ENCODE measurements at places on chromosomes 2 and 18.

DNA sequence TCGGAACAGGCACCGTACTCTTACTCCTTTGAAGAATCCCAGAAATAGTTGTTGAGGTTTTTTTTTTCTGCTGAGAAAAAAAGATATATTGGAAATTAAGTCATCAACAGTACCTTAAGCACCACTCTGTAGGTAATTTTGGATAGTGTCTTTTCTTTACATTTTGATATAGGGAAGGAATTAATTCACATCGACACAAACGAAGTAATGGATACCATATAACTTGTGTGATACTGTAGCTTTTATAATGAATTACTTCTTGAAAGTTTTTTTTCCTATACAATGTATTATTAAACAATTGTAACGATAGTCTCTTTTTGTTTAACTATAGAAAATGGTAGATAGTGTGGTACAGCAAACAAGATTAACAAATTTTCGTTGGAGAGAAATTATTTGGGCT is 1.5 kb upstream of the IKZF2 start:
- no peak for DNase-seq

- DNase-seq: no peak
Measured at GRCh38 chr18:44654573-44654972, 26.1 kb upstream of the SETBP1 start.

DNA sequence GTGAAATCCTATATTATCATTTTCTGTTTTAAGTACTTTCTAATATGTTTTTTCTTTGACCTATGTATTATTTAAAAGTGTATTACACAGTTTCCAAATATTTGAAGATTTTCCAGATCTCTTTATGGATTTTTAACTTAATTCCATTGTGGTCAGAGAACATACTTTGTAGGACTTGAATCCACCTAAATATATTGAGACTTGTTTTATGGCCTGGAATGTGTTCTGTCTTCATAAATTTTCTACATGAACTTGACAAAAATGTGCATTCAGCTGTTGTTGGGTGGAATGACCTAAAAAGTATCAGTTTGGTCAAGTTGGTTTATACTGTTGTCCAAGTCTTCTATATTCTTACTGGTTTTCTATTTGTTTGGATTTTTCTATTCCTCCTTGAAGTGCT is 33.8 kb upstream of the TMEM247 start:
- no peak for DNase-seq

GRCh38 chr2:235191978-235192377 is 240.2 kb downstream of the SH3BP4 start:
- DNase-seq: no peak

DNA sequence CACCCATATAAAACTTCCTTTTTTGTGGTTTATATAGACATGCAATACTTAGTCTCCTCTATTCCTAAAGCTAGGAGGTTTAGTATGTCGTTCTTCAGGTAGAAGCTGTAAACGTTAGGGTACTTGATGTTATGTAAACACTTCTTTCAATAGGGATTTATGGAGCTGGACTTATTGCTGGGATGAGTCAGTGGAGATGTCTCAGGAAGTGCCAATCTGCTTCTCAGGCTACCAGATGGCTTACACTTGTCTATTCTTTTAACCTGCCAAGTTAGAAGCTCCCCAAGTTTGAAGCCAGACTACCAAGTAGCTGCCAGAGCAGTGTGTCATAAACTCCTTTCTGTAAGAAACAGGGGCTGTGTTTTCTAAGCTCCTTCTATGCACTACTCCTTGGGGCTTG is 756.5 kb upstream of the LRRTM1 start:
- DNase-seq: no peak

GRCh38 chr2:17901246-17901645 is 22.8 kb downstream of the KCNS3 start:
- DNase-seq: peak; percentile 99

DNA sequence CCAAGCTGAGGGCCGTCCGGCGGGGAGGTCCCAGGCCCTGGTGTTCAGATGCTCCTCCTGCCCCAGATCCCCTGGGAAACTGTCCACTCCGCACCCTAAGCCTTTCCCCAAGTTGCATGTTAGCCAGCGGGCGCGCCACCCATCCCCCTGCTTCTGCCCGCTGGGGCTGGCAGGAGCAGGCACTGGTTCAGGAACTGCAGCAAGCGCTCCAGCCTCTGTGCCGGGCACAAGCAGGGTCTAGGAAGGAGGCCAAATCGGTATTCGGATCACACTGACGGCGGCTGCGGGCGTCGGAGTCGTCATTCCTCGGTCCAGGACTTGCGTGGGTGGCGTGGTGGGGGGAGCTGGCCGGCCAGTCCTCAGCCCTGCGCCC is 53.7 kb downstream of the FAM168B start:
- DNase-seq: no peak

GRCh38 chr18:21389903-21390302 is 147.9 kb downstream of the GREB1L start:
- DNase-seq: no peak

DNA sequence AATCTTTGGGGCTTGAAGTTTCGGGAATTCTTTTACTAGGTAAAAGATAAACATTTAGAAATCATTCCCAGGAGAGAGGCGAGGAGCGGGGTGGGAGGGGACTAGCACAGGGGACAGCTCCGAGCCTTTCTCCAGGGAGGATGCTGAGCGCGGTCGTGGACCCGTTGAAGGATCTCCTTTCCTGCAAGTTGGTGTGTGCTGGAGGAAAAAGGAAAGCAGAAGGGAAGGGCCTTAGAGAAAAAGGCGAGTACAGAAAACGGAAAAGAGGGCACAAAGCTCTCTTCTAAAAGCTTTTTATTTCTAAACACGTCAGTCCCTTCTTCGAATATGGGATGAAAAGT is 640 bp downstream of the SLC39A6 start:
- DNase-seq: no peak

- DNase-seq: no peak
Measured at GRCh38 chr2:162972383-162972782, 133.8 kb upstream of the KCNH7 start.

DNA sequence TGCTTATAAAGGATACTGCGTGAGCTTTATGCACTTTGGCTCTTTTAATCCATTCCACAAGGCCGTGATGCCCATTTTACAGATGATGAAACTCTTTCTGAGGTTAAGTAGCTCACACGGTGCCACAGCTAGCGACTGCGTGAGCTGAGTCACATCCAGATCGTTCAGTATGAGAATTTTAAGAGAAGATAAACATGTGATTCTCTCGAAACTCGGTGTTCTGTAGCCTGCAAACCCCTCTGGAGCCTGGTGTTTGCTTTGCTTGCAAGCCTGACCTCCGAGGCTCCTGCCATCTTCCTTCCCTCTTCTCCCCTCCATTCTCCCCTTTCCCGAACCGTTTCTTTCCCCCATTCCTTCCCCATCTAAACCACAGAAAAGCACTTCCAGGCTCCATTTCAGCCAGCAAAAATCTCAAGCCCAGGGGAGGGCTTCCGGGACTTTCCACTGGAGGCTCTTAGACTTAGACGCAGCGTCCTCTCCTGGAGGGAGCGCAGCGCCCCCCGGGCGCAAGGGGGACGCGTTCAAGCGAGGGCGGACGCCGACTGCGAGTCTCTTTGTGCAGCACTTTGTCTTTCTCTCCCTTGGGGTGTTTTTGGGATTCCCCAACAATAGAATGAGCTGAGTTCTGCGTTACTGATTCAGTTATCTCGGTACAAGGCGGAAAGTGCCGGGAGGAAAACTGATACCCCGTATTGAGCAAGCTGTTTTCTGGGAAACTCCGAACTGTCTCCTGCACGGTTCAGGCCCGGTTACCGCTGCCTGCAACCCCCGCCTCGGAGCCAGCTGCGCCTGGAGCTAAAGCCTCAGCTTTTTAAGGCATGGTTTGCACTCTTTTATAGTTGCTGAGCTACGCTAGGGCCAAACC is 38.0 kb downstream of the CYP1B1 start:
- DNase-seq: no peak

DNA sequence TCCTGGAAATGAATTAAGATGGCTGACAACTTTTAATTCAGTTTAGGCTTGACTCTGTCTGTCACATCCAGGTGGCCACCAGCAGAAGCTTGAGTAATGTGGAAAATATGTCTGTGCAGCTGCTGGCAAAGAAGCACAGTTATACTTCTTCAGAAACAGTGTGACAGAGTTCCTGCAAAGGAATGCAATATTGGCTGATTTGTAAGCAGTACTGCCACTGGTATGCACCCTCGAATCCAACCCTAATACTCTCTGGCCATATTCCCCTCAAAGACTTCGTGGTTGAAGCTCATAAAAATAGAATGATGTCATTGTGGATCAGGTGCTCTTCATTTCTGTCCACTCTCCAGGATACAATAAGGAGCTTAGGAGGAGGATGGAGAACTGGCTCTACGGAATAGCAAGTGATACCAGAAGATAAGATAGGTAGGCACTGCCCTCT is 86.2 kb downstream of the METTL8 start:
- no peak for DNase-seq

GRCh38 chr2:73920577-73921545 is 5.8 kb upstream of the DGUOK start:
- DNase-seq: no peak

DNA sequence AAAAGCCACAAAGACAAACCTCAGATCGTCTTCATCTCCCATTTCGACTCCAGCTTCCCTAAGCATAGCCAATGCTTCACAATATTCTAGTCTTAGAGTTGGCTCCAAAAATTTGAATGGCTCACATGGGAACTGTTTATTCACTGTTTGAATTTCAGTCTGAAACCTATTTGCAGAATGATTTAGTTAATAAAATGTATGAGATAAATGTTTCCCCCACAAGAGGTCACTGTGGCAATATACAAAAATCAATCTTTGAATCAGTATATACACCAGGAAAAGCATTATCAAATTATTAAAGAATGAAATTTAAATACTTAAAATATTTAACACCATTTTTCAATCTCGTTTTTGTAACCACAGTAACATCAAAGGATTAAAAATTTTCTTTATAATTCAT is 40.0 kb upstream of the MCM6 start:
- peak; percentile 18 for DNase-seq

DNA sequence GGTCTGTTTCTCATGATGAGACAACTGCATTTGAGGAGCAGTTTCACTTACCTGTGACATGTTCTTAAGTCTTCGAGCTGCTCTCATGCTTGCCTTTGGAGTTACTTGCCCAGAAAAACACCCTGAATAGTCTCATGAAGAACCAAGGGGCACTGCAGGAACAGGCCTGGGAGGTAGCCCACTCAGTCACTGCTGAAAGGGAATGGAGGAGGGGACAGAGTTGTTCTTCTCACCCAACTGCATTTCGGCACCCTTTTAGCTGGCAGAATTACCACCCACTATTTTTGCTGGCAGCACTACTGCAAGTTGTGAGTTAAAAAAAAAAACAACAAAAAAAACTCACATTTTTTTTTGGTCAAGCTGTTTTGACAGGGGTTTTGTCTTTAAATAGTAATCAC is 181.9 kb downstream of the PTPRM start:
- DNase-seq: no peak

DNA sequence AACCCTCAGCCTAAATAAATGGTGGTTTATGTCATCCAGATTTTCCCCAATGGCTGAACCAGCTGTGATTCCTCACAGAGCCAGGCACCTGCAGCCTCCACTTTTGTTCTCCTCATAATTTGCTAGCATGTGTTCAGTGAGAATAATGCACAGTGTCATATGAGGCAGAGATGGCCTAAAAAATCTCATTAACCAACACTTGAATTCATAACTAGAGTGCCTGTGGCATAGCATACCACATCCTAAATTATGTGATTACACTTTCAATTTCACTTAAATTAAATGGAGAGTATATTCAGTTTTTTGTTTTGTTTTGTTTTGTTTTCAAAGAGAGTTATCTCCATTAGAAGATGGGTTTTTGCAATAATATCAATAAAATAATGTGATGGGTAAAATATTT is 488.0 kb downstream of the CBLN2 start:
- DNase-seq: no peak

GRCh38 chr2:129056959-129057317 is 738.3 kb upstream of the HS6ST1 start:
- DNase-seq: no peak

- DNase-seq: no peak
Measured at GRCh38 chr2:67982956-67983355, 79.8 kb downstream of the C1D start.

- DNase-seq: no peak
Measured at GRCh38 chr2:31219131-31219969, 2.0 kb upstream of the CAPN14 start.

DNA sequence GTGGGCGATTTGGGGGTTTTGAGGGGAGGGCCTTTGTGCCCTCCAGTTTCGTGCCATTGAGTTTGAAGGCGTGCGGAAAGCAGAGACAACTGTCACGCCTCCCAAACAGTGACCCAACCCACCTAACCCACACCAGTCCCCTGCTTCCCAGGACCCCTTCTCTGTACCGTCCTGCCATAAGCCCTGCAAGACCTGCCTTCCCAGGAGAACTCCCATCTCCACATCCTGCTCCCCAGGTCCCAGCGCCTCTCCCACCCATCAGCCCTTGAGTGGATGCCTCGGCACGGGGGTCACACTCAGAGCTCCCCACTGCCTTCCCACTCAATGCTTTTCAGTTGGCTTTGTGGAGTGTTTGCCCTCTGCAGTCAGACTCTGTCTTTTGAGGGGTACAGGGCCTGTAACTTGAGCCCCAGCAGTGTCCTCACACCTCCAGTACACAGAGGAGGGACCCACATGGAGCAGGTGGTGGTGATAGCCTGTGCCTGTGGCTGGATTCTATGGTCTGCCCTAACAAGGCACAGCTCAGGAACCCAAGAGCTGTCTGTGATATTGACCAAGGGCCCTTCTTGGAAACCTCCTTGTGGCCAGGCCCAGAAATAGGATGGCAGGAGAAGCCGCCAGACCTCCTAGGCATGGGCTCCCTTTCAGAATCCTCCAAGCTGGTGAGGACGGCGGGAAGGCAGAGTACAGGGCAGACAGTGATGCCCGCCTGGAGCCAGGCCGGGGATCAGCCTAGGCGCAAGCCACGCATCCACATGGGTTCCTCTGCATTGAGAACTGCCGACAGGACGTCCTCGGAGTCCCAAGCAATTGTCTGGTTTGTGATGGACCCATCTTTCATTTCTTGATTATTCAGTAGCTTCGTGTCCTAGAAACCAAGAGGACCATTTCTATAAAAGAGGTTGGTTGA is 44.4 kb upstream of the SMAD7 start:
- no peak for DNase-seq

DNA sequence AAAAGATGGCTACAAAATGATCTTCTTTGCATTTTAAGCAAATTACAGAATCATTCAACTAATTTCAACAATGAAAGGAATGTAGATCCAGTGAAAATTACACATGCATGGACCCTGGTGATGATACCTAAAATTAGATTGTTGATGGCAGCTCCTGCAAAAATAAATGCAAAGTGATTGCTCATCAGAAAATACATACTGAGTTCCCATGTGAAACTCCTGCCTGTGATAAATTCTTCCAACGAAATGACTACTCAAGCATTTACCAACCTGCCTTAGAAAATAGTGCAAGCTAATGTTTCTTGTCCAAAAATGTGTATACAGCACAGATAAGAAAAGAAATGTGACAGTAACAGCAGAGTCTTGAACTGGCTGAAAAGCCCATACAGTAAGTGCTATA is 300.0 kb upstream of the REV1 start:
- DNase-seq: no peak

DNA sequence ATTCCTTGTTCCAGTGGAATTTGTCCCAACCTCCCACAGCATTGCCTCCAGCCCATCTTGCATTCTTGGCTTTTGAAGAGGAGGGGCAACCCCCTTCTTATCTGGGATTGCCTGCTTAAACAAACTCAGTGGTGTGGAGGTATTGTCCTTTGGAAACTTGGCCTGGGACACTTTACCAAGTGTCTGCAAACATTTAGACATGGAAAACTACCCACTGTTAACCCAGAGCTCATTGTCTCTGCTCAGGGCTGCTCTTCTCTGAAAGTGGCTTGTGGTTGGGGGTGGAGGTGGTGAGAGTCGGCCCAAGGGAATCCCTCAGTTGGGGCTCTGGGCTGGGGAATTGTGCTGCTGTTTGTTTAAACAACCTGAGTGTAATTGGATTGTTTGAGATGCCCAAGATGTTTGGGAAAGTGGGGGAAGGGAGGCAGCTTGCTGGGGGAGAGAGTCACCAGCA is 178.3 kb upstream of the GATA6 start:
- DNase-seq: no peak

All from NCI-H2171 (cell line).